ENCODE measurements at places on chromosomes 1 and 21.

DNA sequence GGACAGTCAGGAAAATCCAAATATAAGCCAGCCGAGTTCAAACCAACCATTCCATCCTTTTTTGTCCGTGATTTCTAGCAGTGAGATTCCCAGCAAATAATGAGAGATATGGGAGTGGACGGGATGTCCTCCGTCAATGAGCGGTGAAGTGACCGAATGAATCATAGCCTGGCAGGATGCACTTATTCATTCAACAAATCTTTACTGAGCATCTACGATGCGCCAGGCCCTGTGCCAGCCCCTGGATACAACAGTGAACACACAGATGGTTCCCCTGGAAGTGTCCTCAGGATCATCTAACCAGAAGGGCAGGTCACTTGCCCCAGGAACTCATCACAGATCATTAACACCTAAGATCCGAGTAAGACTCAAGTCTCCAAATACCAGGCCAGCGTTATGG, 8.2 kb upstream of the PLEKHA6 start:
- no peak for DNase-seq

GRCh38 chr1:38235705-38236104, 189.1 kb upstream of the POU3F1 start:
- no peak for DNase-seq

GRCh38 chr1:223312705-223313414, 51.1 kb downstream of the SUSD4 start:
- DNase-seq = no peak

- DNase-seq = no peak
Measured at GRCh38 chr21:39121600-39122355, 61.5 kb downstream of the PSMG1 start.

GRCh38 chr1:169529068-169529642, 43.4 kb upstream of the SLC19A2 start:
- no peak for DNase-seq

DNA sequence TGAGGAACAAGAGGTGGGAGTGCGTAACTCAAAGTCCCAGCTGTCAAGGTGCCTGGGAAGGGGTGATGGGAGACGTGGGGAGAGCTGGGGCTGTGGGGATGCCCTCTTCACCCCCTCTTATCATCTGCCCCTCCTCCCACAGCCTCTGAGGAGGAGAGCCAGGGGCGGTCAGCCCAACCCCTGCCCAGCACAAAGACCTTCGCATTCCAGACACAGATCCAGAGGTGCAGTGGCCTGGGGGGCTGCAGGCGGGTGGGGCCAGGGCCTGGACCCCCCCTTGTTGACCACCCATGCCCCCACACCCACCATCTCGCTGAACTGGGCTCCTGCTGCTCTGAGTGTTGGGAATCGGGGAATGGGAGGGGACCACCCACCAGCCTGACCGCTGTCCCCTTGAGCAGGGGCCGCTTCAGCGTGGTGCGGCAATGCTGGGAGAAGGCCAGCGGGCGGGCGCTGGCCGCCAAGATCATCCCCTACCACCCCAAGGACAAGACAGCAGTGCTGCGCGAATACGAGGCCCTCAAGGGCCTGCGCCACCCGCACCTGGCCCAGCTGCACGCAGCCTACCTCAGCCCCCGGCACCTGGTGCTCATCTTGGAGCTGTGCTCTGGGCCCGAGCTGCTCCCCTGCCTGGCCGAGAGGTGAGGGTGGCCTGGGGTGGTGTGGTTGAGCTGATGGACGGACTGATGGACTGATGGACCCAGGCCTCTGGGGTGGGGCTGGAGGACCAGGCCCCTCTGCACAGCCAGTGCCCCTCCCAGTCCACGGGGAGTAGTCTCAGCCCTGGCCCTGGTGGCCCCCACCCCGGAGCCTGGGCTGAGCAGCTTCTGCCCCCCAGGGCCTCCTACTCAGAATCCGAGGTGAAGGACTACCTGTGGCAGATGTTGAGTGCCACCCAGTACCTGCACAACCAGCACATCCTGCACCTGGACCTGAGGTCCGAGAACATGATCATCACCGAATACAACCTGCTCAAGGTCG, 29.7 kb downstream of the TRIM11 start:
- no peak for DNase-seq

DNA sequence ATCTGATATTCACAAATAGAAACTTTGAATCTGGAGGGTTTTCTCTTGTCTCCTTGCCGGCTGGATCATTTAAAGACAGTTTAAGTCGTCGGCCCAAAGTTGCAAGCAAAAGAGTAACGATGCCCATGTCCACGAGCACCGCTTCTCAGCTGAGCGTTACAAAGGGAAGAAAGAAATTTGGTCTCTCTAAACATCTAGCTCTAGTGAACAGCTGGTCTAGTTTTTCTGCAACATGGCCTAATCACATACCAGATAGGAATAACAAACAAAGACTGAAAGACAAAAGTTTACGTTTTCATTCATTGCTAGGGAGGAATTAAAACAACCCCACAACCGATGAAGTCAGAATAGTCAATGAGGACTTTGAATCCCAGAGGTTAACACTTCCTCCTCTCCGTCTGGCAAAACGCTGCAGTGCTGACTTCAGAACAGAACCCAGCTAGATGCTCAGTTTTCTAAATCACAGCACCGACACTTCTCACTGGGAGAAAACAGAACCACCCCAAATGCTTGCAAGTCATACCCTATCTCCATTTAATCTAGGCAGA, 69.4 kb downstream of the NTPCR start:
- DNase-seq = no peak
